ENCODE measurements at places on chromosomes 12 and 14. TPM values are rescaled to one million over a fixed set of nuclear protein-coding genes. Genes with fewer than 3 reads are reported as not detected.

DNA sequence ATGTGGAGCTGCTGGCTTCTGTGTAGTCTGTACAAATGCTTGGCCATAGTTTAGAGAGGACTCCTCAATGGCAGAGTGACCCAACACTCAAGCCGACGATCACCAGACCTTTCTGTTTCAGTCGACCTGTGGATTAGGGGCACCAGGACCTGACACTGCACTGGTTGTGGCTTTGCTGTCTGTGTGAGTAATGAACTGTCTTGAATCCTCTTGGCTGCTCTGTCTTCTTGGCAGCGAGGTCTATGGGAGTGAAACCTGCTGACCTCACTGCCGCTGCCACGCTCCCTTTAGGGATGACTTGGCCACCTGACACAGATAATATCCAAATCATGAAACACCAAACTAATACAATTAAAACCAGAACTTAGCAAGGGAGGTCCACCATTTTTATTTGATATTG, 83.5 kb upstream of the C14orf180 start:
- no peak for DNase-seq

GRCh38 chr14:71498212-71498611, 434.0 kb upstream of the RGS6 start:
- no peak for DNase-seq

RIPK3 gene
- total RNA-seq: 3.6 TPM

CPM gene
- total RNA-seq: 6.3 TPM

GARIN6 gene
- not detected for total RNA-seq

- DNase-seq: no peak
These were observed 683.2 kb upstream of the FOXG1 start for GRCh38 chr14:28083389-28083788.

DNA sequence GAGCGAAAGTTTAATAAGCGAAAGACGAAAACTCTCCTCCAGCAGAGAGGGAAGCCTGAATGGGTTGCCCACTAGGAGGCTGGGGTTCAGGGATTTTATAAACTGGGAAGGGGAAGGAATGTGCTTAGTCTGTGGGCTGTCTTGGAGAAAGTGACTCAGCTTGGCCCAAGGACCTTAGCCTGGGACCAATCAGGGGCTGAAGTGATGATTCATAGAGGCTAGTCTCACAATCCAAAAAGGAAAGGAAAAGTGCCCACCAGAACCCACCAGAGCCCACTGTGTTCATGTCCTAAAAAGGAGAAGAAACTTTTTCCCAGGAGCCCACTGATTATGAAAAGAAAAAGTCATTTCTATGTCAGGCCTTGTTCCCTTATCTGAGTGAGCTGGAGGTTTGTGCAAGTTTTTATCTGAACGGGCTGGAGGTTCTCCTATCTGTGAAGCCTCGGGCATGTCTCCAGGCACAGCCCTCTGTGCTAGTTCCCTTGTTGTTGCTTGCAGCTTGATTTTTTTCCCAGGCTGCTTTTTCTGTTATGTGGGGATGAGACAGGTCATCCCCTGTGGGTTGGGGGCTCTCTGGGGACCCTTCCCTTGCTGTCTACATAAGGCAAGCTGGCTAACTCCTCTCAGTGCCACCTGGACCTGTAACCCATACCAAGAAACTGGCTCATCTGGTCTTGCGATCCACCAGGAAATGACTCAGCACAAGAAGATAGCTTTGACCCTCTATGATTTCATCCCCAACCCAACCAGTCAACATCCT, 8.3 kb upstream of the GOLGA5 start:
- peak; percentile 57 for DNase-seq

B4GALNT3 gene
- 43.4 TPM for total RNA-seq
